ENCODE measurements at places on chromosomes 1 and 21.

DNA sequence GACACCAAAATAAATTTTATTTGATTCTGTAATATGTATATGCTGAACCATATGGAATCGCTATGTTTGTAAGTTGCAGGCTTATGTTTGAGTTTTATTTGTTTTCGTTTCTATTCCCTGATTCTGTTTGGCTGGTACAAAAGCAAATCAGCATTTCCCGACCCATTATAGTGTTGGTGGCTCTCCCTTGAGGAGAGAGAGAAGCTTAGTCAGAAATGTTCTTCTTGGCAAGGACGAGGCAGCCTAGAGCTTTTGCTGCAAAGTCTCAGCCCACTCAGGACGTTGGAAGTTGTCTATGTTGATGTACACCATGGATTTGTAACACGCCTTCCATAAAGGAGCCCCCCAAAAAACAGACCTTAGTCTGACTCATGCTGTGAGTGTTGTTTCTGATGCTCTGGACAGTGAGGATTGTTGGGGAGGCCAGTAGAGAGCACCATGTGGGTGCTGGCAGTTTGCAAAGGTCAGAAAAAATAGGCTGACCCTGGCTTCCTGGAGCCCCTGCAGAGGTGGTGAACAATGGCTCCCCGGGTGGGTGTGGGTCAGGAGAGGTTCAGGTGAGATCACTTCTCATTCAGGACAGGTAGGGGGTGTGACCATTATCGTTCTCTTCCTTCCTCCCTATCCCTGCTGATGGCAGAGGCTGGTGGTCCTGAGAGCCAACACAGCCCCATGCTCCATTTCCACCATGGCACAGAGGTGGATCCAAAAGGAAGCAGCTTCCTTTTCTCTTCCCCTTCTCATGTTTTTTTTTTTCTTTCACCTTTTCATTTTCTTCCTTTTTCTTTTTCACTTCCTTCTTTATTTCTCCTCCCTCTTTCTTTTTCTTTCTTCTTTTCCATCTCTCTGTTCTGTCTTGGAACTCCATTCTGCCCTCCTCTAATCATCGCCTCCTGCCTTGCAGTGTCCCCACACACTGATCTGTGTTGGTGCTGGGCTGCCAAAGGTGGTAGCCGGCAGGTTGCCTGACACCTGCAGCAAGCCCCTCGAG, 84.4 kb upstream of the CNTN2 start:
- DNase-seq: no peak

DNA sequence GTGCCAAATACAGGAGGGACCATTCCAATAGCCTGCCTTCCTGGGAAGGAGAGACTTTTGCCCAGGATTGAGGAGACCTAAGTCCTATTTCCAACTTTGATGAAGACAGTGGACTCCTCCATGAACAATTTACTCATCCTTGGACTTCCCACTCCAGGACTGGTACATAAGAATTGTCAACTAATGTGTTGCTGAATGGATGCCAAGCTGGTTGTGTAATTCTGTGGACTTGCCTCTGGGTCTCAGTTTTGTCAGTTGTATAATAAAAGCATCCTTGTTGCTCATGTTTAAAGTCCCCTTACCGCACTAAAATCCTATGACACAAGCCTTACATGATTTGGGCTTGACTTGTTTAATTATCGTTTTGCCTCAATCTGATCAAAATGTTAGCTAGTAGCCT, 13.2 kb upstream of the ZP4 start:
- DNase-seq: no peak

DNA sequence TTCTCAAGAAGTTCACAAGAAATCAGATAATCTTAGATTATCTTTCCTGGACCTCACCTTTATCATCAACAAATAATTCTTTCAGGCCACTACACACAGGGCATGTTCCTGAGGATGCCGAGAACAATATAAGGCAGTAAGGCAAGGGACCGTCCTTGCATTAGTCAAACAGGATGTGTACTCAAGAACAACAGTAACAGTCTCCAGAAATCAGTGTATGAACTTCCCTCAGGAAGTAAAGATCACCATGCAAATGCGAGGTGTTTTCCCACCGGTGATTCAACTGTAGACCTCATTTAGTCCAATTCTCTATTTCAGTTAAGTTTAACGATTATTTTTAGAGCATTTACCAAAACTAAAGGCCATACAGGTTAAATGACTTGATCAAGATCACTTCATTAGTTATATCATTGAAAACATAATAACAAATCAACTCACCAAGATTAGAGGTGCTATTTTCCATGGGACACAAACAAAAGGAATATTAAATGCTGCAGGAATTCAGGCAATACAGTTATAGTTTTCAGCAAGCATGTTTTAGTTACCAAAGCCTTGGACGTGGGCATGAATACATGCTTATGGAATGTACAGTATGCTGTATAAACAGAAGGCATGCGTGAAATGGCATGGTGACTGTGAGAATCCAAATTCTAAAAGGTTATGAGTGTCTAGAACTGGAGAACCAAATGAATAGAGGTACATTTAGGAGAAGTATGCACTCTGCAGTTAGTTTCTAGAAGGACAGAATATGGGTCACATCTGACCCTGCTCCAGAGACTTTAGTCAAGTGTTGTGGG, 145.2 kb downstream of the TNR start:
- no peak for DNase-seq

- DNase-seq: no peak
These were observed 82.6 kb downstream of the C1orf21 start for GRCh38 chr1:184469396-184469795.

DNA sequence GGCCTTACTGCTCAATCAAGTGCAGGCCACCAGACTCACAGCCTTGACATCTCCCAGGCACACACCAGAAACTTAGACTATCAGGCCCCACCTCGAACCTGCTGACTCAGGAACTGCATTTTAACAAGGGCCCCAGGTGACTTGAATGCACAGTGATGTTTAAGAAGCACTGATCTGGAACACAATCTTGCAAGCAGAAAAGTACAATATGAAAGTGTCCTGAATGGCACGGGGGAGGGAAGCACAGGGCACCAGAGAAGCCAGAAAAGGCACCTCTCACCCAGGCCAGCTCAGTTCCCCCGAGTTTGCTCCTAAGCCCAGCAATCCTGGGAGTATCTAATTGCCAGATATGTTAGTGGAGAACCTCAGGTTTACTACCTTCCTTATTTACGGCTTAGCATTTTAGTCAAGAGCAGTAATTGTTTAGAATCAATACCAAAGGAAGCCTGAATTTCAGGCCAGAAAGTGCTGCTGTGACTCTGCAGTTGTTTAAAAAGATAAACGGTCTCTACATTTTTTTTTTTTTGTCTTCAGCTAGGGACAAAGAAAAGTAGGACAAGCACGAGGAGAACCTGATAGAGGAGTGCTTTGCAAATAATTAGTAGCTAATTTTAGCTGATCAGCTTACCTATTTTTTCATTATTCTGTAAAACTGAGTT, 50.9 kb upstream of the CDC42BPA start:
- DNase-seq: no peak

GRCh38 chr1:179760521-179760920, 17.4 kb downstream of the FAM163A start:
- DNase-seq: no peak

DNA sequence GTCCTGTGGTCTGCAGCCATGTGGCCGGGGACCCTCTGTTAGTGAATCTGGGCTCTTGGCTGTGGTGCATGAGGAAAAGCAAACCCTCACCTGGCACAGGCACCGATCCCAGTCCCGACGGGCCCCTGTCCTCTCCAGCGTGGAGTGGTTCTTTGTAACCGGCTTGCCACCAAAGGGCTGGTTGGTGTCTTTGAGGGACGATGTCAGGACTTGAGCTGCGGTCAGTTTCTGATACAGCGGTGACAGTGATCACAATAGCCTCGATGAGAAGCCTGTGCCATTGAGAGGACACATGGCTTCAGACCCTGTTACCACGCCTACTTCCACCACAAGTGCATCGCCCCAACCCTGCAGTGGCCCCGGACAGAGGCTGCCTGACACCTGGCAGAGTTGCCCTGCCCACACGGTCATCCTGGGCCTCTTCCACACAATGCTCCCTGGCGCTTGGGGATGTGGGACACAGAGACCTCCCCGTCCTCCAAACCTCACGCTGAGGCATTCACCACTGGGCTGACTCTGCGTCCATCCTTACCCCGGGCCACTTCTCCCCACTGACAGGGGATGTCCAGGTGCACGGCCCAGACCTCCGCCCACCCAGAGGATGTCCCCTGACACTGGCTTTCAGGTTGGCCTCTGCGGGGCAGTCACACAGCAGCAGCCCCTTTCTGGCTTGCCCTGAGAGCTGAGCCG, 18.8 kb upstream of the ACTRT2 start:
- no peak for DNase-seq

GRCh38 chr21:45266518-45267389, 20.9 kb downstream of the POFUT2 start:
- DNase-seq: no peak

DNA sequence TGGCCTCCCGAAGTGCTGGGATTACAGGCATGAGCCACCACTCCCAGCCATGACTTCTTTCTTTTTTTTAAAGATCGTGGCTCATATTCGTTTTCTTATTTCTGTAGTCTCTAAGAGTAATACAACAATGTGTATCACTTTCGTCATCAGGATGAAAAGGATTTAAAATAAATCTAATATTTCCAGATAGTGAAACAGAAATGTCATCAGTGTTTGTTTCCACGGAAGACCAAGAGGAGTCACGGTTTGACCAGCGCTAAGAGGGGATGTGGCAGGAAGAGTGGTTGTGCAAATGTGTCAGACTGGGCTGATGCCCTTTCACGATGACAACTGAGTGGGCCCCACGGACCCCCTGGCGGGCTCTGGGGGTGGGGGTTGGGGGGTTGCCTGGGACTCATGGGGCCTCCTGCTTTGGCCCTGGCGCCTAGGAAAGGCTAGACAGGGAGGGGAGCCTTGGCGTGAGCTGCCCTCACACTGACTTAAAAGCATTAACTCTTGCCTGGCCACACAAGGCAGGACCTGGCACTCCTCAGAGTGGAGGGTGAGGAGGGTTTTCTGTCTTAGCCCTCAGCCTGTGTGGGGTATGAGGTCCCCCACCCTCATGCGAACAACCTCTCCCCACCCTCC, 8.4 kb downstream of the SOX13 start:
- DNase-seq: no peak

DNA sequence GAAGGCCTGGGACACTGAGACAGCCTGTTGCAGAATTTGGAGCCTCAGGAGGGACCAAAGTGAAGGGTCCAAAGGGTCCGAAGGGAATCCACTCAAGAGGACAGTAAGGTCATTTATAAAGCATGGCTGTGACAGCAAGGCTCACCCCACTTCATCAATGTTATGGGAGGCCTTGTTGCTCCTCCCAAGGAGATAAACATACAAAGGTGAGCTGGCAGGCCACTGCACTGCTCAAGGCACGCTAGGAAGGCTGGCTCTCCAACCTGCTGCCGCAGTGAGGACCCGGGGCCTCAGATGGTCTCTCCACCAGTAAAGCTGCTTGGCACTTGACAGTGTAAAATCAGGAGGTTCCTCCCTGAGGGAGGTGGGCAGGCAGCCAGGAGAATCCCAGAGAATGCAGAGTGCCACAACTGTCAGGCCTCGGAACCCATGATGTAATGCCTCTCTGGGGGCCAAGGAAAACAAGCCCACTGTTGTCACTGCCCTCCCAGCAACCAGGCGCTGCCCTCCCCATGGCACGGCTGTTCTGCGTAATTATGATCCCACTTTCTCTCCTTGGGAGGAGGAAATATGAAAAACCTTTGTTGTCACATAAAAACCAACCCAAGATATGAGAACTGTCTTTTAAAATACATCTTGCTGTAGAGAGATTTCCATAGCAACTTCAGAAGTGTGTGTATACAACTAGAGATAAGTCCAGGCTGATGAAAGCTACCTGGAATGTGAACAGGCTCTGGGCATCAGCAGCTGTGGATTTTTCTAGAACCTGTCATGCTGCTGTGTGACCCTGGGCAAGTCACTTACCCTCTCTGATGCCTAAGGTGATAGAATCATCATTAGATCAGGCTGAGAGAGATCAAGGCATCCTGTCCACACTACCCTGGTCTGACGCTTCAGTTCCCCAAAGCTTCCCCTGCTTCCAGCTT, 102.5 kb downstream of the KCNN3 start:
- DNase-seq: no peak

GRCh38 chr1:6438047-6438525, 13.5 kb downstream of the ESPN start:
- DNase-seq: peak; percentile 15

- no peak for DNase-seq
These were observed 37.9 kb downstream of the SLC66A1 start for GRCh38 chr1:19349999-19350398.

DNA sequence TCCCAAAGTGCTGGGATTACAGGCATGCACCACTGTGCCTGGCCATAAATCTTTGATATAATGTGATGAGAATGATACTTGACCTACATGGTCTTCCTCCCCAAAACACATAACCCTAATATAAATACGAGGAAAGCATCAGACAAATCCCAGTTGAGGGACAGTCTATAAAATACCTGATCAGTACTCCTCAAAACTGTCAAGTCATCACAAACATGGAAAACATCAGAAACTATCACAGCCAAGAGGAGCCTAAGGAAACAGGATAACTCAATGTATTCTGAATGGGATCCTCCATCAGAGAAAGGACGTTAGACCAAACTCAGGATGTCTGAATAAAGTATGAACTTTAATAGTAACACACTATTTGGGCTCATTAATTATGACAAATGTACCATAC, 172.4 kb downstream of the NTPCR start:
- no peak for DNase-seq

DNA sequence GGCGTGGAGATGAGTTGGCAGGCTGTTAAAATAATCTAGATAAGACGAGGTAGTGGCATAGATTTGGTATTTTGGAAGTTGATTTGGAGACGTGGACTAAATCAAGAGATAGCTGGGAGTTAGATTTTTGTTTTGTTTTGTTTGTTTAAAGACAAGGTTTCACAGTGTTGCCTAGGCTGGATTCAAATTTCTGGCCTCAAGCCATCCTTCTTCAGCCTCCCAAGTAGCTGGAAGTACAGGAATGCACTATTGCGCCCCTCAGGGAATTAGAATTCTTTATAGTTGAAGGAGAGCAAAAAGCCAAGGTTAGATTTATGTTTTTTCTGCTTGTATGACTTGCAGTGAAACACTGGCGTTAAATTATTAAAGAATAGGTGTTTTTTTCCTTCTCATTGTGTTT, 22.3 kb upstream of the SNRPE start:
- DNase-seq: no peak

GRCh38 chr1:223747838-223748335, 35.5 kb downstream of the CAPN2 start:
- DNase-seq: no peak

DNA sequence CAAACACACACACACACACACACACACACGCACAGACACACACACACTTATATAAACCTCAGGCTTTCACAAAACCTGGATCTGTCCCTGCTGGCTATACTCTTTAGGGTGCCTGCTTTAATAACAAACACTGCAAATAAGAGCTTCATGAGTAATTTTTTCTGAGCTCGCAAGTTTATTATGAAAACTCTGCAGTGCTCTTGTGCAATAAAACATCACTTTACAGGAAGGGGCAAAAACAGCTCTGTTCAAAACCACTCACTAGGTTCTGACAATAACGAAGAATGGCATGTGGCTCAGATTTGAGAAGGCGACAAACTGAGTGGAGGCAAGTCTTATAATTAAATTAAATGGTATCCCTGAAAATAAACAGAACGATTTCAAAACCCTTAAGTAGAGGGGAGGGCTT, 42.6 kb upstream of the CTPS1 start:
- no peak for DNase-seq

GRCh38 chr1:41878495-41878894, 40.2 kb downstream of the HIVEP3 start:
- no peak for DNase-seq

- DNase-seq: no peak
These were observed 65.8 kb downstream of the LYPLAL1 start for GRCh38 chr1:219239518-219239917.
